ENCODE measurements at places on chromosomes 6 and 20.

DNA sequence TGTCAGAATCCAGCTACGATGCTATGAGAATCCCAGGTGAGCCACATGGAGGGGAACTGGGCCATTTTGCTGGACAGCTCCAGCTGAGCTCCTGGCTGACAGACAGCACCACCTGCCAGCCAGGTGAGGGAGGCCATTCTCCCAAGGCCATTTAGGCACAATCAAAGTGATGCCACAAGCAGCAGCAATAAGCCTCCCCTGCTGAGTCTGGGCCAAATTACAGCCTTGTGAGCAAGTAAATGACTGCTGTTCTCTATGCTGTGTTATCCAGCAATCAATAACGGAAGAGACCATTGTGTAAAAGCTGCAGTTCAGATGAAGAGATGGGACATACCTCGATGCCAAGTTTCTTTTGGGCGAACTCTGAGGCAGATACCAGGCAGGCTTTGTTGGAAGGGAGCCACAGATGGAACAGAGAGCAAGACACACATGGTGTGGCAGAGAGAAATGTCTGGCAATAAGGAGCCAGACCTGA is 14.0 kb upstream of the SCGN start:
- no peak for DNase-seq

DNA sequence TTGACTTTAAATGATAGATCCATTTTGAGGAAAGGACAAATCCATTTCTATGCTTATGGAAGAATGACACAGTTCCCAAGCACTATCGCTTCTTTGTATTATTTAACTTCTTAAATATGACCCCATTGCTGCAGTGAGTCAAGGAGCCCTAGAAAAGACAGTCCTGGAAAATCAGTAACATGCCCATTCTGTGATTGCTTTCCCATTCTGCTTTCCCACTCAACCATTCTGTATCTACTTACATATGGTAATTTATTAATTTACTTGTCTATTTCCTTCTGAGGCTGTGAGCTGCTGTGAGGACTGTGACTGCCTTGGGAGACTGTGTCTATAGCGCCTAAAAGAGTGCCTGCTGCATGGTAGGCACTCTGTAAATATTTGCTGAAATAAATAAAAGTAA is 85.4 kb upstream of the TMEM30A start:
- peak; percentile 30 for DNase-seq

DNA sequence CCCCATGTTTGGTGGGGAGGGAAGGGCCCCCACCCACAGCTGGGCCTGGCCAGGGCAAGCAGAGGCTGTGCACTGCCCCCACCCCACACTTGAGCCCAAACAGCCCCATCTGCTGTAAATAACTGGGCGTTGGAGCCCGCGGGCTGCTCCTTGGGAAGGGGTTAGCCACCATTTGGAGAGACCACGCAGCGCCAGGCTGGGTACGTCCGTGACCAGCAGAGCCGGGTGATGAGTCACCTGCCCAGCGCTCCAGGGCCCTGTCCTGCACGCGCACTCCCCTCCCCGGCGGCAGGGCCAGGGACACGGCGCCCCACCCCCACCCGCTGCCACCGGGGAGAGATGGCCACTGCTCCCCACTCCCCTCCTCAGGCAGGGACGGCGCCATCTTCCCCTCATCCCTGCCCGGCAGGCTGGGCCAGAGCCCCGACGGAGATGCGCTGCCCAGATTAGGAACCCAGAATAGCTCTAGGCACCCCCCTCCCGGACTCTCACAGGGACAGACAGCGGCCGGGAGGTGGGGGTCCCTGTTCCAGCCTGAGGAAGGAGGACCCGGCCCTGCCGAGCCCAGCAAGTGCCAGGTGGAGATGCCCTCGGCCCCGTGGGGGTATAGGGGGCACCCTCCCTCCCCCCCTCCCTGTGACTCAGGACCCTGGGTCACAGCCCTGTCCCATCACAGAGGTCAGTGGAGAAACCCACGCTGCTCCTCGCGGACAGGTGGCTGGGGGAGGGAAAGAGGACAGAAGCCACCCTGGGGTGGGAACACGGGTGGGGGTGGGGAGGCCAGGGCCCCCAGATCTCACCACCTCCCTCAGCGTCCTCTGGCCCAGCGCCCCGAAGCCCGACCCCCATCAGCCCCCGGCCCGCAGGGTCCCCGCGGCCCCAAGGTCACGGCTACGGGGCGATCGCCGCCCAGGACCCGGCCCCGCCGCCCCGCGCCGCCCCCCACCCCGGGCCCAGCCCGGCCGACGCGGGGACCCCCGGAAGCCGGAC is 642 bp downstream of the EEF1A2 start:
- peak; percentile 24 for DNase-seq

GRCh38 chr6:6930223-6930880 is 177.4 kb upstream of the RREB1 start:
- DNase-seq: no peak

- DNase-seq: no peak
Measured at GRCh38 chr6:153123801-153124200, 7.3 kb downstream of the RGS17 start.

DNA sequence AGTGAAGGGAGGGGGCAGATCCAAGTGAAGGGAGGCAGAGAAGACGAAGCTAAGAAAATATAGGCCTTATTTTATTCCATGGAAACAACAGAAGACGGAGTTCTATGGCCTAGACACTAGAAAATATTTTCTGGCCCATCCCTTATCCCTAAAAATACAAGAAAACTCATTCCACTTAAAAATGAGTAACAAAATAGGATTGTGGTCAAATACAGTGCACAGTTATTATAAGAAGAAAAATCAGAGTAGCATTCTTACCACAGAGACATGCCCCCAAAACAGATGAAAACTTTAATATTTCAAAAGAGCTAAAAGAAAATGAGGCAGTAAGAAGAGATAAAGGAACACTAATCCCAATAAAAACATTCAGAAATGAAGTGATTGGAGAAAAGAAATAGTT is 202.9 kb downstream of the GMPR start:
- DNase-seq: no peak

Data from renal cortical epithelial cell (primary cell).